SJSA1 (cell line): ENCODE measurements at places on chromosomes 16 and 17. TPM values are rescaled to one million over a fixed set of nuclear protein-coding genes. Genes with fewer than 3 reads are reported as not detected.
A peak's percentile ranks its signal among the peaks of the same experiment; 100 is the strongest.

- DNase-seq = no peak
These were observed 29.3 kb downstream of the ACTG1 start for GRCh38 chr17:81483085-81483861.

GRCh38 chr16:87792205-87792565 is 26.4 kb upstream of the KLHDC4 start:
- no peak for DNase-seq

DNA sequence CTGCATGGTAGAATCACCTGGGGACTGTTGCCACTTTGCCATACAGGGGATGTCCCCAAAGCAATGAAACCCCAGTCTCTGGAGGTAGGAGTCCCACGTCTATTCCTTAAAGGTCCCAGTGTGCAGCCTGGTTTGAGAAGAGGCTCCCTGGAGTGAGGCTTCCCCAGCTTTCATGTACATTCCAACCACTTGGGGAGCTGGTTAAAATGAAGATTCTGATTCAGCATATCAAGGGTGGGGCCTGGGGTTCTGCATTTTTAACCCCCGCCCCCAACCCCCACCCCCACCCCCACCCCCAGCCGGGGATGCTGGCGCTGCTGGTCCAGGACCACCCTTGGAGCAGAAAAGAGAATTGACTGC is 241.2 kb downstream of the FOXL1 start:
- DNase-seq = no peak

DNA sequence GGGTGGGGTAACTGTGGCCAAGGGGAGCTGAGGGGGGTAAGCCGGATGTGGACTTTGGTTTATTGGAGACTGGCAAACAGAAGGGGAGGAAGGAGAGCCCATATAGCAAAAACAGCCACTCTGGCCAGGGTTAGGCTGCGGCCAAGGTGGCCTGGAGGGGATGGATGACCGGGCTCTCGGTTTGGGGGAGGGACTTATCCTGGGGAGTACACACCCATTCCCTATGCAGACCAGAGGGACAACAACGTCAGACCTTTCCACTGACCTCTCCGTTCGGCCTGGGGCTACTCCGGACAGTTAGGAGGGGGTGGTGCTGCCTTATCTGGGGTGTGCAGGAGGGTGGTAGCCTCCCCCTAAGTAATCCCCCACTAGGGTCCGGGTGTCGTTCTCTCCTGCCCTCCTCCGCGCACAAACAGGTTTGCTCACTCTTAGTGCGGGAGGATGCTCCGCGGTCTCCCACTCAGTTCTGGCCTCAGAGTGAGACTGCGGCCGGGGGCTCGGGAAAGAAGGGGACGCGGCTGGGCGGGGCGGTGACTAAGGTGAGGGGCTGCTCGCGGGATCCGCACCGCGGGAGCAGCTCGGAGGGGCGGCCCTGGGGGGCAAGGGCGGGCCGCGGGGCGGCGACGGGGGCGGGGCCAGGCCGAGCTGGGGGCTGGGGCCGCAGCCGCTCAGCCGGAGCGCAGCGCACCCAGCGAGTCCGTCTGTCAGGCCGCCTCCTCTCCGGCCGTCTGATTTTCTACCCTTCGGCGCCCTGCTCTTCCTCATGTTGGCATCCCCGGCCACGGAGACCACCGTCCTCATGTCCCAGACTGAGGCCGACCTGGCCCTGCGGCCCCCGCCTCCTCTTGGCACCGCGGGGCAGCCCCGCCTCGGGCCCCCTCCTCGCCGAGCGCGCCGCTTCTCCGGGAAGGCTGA is at the start of gene WNK4:
Gene WNK4, plus strand, starts transcription at position 675 of the 915 bp plus-strand sequence. Its CDS starts 89 bp downstream, at position 764.
- no peak for DNase-seq

DNA sequence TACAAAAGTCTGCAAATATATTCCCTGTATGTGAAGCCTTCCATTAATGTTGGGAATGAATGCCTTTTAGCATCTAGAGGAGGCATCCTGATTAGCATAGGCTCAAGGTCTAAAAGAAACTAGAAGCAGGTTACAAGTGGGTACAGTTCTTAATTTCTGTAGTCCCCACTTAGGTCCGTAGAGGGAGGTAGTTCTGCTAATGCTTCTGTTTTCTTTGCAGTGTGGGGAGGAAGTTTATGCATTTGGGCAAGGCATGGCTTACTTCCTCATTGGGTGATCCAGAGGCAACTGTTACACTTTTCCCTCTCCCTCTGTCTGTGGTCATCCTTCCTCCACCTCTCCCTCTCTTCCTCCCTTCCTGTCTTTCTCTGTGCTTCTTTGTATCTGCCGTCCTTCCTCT is 108.4 kb upstream of the ZKSCAN2 start:
- DNase-seq = no peak

DNA sequence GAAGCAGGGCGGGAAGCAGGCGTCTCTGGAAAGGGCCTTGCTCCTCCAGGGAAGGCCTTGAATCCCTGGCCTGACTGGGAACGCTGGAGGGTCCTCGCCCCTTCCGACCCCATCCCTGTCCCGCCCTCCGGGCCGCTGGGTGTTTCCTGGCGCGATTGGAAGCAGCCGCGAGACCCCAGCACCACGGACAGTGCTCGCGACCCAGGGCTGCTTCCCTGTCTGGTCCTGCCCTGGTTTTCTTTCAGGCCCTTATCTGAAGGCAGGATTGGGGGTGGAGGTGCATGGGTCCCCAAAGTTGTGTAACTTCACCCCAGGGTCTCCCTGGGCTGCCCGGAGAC is 2.1 kb downstream of the MGAT5B start:
- DNase-seq = peak; percentile 6

DNA sequence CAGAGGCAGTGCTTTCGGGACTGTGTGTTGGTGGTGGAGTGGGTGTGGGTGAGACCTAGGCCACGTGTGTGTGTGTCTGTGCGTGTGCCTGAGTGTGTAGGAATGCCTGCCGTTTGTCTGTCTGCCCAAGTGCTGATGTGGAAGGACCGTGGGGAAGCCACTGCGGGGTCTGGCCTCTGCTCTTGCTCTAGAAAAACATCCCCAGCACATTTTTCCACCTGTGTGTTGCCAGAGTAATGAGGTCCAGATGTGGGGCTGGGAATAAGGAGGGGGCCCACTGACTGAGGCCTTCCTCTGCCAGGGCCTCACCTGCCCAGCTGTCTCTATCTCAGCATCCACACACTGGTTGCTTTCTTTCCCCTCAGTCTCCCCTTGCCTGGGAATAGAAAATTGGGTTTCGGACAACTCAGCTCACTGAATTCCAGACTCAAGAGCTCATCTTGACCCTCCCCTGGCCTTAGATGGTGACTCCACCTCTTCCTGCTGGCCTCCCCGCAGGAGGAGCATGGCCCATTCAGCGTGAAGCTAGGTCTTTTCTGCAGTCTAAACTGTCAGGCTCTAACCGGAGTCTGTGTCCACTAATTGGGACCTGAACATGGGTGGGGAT is 7.6 kb downstream of the SGCA start:
- peak; percentile 85 for DNase-seq

SEC14L1 gene
- 31.5 and 76.0 TPM in 2 replicates for total RNA-seq
